ENCODE measurements at places on chromosomes 6 and 20. TPM values are rescaled to one million over a fixed set of nuclear protein-coding genes. Genes with fewer than 3 reads are reported as not detected.
A peak's percentile ranks its signal among the peaks of the same experiment; 100 is the strongest.

Gene OR12D3
- total RNA-seq = not detected

Gene DLK2
- total RNA-seq = 1.0 TPM

Gene RTF2
- total RNA-seq = 31.0 TPM

Gene GABRR1
- total RNA-seq = not detected

Gene DEF6
- 3.3 TPM for total RNA-seq

Gene EEF1E1
- 16.4 TPM for total RNA-seq

DNA sequence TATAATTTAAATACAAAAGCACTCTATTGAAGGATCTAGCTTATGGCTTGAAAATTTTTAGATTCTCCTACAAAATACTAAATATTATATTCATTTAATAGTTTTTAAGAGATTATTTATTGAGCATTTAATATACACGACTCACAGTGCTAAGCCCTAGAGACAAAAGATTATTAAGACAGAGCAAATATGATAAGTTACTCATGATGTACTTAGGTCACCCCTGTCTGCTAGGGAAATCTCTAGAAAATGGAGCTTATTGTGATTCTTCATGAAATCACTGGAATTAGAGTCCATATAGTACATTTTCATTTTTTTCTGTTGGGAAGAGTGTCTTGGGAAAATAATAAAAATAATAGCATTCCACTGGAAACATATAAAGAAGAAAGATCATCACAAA lies 37.8 kb downstream of the BEND6 start:
- H3K27me3 ChIP-seq = no peaks in the 10 kb centered on the region
- no peaks in the 10 kb centered on the region for H3K4me1 ChIP-seq
- H3K4me3 ChIP-seq = no peak overlapping the region
- no peak overlapping the region for H3K27ac ChIP-seq

DNA sequence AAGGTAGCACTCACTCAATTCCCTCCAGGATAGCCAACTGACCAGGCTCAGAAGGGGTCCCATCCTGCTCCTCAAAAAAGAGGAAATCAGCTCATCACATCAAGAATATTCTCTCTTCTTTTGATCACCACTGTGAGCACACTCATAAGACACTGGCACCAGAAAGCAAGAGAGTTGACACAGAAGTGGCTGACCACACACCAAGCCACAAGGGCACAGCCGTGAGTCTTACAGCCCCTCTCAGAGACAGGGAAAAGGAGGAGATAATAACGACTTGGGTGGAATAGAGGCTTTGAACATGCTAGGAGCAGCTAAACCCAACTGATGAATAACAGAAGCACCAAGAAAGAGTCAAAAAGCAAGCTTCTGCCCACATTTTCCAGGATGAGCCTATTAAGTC lies 249.1 kb upstream of the PREP start:
- H3K27me3 ChIP-seq = no peaks in the 10 kb centered on the region
- H3K36me3 ChIP-seq = no peaks in the 10 kb centered on the region
- no peak for DNase-seq
- H3K4me3 ChIP-seq = no peak overlapping the region
- no peak overlapping the region for H3K27ac ChIP-seq

DNA sequence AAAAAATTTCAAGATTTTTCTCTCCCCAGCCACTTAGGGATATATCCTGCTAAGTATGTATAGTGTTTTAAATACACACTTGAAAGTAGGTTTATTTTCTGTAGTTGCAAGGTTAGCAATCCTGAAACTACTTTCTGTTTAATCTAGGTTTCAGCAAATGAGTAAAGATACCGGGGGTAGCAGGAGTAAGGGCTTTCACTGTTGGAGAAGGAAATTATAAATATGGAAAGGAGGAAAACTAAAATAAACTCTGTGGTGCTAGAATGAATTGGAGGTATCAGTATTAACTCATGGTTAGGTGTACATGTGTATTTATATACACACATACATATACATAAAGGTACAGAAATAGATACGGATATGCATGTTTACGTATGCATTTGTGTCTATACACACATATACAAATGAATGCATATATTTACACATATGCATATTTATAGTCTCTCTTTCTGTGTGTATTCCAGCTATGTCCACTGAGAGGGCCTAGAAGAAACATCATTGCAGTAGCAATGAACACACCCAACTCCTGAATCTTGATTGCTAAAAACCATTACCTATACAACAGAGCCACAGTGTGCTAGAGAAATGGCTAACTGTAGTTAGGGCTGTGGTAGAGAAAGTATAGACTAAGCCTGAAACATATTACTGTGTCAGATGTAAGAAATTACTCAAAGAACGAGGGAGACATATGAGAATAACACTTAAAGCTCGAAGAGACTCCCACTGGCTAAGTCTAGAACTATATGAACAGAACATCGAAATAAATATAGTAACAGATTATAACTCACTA lies 95.9 kb upstream of the EMILIN3 start:
- no peak overlapping the region for H3K27ac ChIP-seq
- no peaks in the 10 kb centered on the region for H3K27me3 ChIP-seq
- H3K36me3 ChIP-seq = peaks cover 13% of the 10 kb centered on the region
- DNase-seq = no peak
- no peaks in the 10 kb centered on the region for H3K4me1 ChIP-seq

- no peak overlapping the region for H3K27ac ChIP-seq
- H3K27me3 ChIP-seq = no peaks in the 10 kb centered on the region
- no peaks in the 10 kb centered on the region for H3K36me3 ChIP-seq
- H3K4me3 ChIP-seq = no peak overlapping the region
- DNase-seq = no peak
These were observed 23.0 kb upstream of the EXOC2 start for GRCh38 chr6:715709-716491.

DNA sequence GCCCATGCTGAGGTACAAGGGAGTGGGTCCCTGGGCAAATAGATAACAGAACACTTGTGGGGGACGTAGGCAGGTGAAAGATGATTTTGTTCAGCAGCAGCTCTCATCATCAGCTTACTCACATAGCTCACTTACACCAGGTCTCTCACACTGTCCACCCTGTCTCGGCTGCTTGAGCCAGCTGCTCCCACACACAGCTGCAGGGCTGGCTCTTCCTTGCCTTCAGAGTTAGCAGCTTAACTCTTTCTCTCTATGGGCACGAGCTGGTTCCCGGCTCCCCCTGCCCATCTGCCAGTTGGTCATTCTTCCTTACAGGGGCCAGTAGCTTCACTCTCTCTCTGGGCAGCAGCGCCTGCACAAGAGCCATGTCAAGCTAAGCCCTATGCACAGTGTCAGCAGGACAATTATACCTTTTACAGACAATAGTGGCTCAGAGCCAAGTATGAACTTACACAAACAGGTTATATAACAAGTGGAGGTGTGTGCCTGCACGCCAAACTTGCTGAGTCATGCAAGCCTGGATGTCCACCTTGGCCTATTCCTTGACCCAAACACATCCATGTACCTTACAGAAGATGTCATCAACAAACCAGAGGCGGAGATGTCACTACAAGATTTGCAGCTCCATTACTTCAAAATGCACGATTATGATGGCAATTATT lies 18.7 kb downstream of the ZNF391 start:
- H3K4me1 ChIP-seq = no peaks in the 10 kb centered on the region
- no peaks in the 10 kb centered on the region for H3K36me3 ChIP-seq
- H3K27me3 ChIP-seq = no peaks in the 10 kb centered on the region
- no peak for DNase-seq

DNA sequence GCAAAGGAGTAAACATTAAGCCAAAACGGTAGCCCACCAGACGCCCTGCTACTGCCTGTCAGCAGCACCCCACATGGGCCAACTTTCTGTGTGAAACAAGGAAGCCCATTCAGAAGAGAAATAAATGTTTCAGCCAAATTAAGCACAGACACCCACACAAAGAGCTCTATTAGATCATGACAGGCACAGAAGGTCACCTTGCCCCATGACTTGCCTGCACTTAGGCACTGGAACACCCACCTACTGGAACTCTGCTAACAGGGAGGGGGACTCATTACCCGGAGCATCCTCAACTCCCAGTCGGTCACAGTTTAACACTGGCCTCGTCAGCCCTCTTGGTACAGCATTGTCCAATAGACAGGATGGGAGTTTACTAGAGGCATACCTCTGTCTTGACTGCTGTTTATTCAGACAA lies 31.8 kb downstream of the GFOD1 start:
- H3K4me1 ChIP-seq = peaks cover 2% of the 10 kb centered on the region
- no peak for DNase-seq
- H3K36me3 ChIP-seq = peaks cover 3% of the 10 kb centered on the region

DNA sequence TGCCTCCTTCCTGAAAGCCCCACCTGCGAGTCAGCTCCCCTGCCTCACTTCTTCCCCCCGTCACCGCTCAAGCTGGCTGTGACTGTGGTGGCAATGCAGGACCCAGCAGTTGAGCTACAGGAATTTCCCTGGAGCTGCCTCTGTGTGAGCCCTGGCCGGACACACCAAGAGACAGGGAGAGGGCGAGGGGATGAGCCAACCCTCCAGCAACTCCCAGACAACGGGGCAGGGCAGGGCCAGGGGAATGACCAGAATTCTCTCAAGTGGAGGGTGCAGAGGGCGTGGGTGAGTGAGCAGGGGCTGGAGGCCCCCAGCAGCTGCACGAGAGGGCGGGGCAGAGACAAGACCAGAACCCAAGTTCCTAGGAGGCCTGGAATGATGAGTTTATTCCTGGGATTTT lies 4.9 kb upstream of the ARFGAP1 start:
- H3K27me3 ChIP-seq = peaks cover 2% of the 10 kb centered on the region
- no peaks in the 10 kb centered on the region for H3K36me3 ChIP-seq
- no peak overlapping the region for H3K4me3 ChIP-seq
- H3K27ac ChIP-seq = no peak overlapping the region

DNA sequence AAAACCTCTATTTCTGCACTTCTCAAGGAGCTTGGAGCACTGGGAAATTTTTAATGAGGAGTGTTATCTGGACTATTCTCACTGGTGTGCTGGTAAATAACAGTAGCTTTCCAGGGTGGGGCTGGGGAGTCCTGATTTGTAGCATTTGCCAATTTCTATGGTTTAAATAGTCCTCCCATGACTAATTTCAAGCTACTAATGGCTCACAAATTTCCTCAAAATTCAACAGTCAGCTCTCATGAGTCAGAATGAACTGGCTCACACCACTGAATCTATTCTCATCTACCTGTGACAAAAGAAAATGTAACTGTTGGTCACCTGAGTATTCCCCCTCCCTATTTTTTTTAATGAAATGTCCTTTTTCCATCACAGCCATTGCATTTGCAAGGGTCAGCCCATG lies 449.6 kb downstream of the KIF16B start:
- DNase-seq = no peak
- H3K36me3 ChIP-seq = no peaks in the 10 kb centered on the region
- H3K27me3 ChIP-seq = no peaks in the 10 kb centered on the region
- H3K27ac ChIP-seq = no peak overlapping the region

DNA sequence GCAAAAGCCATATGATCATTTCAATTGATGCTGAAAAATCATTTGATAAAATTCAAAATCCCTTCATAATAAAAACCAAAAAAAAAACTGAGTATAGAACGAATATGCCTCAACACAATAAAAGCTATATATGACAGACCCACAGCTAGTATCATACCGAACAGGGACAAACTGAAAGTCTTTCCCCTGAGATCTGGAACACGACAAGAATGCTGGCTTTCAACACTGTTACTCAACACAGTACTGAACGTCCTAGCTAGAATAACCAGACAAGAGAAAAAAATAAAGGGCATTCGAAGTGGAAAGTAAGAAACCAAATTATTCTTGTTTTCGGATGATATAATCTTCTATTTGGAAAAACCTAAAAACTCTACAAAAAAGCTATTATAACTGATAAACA lies 559.9 kb downstream of the EPM2A start:
- no peak for DNase-seq
- no peaks in the 10 kb centered on the region for H3K4me1 ChIP-seq
- H3K36me3 ChIP-seq = no peaks in the 10 kb centered on the region
- no peak overlapping the region for H3K4me3 ChIP-seq

DNA sequence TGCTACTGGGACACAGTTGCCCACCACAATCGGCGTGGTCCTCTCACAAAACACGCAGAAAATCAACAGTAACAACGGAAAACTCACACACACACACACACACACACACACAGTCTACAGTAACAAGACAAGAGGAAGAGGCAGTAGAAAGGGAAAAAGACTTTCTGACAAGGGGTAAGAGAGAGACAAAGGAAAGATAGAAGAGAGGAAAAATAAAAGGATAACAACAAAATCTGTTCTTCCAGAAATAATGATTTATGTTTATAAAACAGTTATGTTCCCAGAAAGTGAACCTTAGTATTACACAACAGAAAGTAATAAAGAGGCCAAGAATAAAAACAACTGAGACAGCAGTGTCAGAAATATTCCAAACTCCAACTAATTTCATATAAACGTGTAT lies 2.9 kb downstream of the RANBP9 start:
- peaks cover 8% of the 10 kb centered on the region for H3K4me1 ChIP-seq
- H3K27ac ChIP-seq = peak overlapping the region; percentile 81
- peak overlapping the region; percentile 95 for H3K4me3 ChIP-seq
- no peaks in the 10 kb centered on the region for H3K27me3 ChIP-seq

DNA sequence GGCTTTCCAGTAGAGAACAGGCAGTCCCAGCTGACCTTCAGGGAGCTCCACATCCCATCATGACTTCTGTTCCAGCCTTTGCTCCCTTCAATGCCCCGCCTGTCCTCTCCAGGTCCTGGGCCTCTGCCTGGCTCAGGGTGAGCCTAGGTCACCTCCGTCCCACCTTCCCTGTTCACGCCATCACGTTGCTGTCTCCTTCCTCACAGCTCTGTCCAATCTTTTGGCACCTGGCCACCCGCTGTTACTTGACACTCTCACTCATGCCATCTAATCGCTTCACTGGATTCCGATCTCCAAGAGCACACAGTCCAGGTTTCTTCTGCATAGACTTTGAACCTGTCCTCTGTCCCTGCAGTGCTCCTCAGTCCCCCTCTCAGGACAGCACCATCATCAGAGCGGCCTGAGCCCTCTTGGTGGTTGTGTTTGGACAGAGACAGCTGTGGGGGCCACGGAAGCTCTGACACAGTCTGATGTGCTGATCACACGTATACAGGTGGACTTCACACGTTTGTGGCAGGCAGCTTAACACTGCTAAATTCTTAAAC lies 34.7 kb upstream of the TIAM2 start:
- H3K27ac ChIP-seq = no peak overlapping the region
- no peak overlapping the region for H3K4me3 ChIP-seq
- H3K4me1 ChIP-seq = no peaks in the 10 kb centered on the region

DNA sequence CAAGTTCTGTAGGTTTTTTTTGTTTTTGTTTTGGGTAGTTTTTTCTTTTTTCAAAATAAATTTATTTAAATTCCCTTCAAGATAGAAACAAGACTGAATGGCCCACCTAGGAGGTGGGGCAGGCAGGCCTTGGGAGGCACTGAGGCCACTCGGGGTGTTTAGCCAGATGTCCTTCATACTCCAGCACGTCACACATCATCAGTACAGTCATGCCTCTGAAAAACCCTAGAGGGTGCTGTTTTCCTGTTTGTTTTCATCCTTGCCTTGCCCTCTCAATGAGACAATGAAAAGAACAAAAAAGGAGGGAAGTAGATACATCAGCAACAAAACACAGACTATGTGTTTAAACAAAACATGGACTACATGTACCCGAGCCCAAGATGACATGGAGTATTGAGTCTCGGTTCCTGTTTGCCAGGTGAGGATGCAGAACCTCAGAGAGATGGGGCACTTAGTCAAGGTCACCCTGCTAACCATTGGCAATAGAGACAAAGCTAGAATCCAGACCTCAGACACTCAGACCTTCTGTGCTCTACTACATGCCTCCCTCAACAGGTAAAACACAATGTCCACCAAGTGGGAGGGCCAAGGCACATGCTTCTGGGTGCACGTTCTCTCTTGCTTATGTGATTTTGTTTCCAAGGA lies 26.8 kb upstream of the CLIC5 start:
- no peaks in the 10 kb centered on the region for H3K36me3 ChIP-seq
- no peaks in the 10 kb centered on the region for H3K27me3 ChIP-seq
- H3K4me3 ChIP-seq = no peak overlapping the region
- H3K4me1 ChIP-seq = no peaks in the 10 kb centered on the region
- no peak for DNase-seq
- H3K27ac ChIP-seq = no peak overlapping the region

All from liver (tissue), 10 donors.